RCC 7860 (cell line): ENCODE measurements at places on chromosomes 1 and 21.
A peak's percentile ranks its signal among the peaks of the same experiment; 100 is the strongest.

- DNase-seq = no peak
Observed at GRCh38 chr1:47675047-47675675, 237.3 kb downstream of the FOXD2 start.

DNA sequence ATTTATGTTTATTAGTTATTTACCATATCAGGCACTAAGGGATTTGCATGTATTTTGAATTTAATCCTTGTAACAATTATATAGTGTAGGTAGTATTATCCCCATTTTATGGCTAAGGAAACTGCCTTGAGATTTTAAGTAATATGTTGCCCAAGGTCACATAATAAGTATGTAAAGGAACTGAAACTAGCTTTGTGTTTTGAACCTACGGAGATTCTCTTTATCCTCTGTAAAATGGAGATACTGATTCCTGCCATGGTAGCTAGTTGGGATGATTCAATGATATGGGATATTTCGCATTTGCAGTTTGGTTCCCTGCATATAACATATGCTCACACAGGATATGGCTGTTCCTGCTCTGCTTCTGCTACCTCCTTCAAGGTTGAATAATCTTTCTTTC, 144.3 kb downstream of the ST6GALNAC3 start:
- no peak for DNase-seq

DNA sequence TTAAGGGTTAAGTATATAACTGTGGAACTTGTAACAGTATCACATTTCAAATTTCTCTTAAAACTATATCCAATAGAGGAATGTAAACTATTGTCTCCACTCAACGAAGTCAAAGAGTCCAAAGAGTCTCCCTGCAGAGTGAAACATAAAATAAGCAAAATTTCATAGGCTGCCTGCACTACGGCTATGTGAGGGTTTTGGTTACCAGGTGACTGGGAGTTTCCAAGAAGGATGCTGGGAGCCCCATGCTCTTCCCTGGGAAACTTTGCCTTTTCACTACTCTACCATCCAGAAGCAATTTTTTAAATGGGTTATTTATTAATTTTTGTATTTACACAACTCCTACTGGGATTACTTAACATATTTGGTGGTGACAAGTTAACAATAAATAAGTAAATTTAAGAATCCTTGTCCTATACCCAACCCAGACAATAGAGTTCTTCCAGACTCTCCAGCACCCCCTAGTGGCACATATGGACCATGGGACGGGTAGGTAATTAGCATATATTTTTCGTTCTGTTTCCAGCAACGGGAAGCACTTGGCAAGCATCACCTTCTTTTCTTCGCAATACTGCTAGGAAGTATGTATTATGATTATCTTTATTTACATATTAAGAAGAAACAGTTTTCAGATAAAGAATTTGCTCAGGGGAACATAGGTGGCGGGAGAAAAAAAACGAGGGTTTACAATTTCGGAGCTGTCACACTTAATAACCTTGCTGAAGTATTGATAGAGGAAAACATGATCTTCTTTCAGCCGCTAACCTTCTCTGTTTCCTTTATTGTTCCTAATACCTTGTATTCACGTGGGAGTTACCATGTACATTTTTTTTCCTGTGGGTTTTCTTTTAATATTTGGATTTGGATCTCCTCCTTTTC, 3.5 kb downstream of the FMO2 start:
- DNase-seq = peak; percentile 39

- DNase-seq = no peak
Observed at GRCh38 chr1:33048426-33048825, 11.7 kb upstream of the AK2 start.

GRCh38 chr1:239717097-239717917, 330.9 kb downstream of the CHRM3 start:
- DNase-seq = no peak

- no peak for DNase-seq
Observed at GRCh38 chr1:112638110-112638428, 18.4 kb downstream of the CAPZA1 start.

DNA sequence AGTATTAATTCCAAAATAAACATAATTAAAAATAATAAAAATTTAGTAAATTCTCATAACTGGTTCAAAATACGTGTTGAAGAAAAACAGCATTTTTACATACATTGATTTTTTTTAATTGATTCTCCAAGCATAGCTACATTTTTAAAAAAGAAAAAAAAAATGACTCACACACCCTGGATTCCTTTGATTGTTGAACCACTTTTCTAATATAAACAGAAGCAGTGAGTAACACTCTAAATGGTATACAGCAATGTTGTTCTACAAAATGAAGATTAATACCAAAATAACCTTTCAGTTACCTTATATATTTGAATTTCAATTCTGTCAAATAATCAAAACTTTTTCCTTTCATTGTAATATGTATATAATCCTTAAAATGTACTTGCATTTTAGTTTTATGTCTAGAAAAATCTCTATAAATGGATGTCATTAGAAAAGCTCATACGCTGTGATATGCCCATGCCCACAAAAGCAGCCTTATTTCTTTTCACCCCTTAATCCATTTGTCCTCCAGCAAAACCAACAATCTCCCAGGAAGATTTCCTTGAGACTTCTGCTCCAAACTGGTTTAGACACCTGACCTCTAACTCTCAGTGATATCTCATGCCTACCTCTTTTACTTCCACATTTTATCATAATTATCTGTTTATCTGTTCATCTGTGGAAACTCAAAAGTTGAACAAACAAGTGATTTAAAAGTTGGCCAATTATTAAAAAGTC, 246.4 kb upstream of the NR5A2 start:
- no peak for DNase-seq

DNA sequence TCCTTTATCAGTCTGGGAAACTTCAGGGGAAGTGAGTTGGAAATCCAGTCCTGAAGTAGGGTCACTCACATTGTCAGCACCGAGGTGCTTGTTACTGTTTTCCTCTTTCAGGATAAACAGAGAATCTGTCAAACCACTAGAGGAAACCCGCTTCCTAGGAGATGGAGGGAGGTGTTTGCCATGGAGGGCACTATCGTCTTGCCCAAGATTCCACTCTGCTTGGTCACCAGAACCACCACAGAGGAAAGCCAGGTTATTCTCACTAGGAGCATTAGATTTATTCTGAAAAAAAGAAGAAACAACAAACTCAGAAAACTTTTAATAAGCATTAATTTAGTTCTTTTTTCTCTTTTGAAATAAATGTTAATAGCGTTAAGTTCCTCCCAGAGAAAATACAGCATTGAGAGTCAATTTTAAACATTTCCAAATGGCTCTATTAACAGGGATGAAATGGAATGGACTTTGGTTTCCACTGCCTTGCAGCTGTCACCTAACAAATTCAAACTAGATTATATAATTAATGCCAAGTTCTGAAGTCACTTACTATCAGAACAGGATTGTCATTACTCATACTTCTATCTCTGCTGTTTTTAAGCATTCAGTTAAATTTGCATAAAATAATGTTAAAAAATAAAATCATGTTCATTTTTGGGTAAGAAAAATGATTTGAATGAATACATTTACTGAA, 242.8 kb downstream of the CRB1 start:
- no peak for DNase-seq

DNA sequence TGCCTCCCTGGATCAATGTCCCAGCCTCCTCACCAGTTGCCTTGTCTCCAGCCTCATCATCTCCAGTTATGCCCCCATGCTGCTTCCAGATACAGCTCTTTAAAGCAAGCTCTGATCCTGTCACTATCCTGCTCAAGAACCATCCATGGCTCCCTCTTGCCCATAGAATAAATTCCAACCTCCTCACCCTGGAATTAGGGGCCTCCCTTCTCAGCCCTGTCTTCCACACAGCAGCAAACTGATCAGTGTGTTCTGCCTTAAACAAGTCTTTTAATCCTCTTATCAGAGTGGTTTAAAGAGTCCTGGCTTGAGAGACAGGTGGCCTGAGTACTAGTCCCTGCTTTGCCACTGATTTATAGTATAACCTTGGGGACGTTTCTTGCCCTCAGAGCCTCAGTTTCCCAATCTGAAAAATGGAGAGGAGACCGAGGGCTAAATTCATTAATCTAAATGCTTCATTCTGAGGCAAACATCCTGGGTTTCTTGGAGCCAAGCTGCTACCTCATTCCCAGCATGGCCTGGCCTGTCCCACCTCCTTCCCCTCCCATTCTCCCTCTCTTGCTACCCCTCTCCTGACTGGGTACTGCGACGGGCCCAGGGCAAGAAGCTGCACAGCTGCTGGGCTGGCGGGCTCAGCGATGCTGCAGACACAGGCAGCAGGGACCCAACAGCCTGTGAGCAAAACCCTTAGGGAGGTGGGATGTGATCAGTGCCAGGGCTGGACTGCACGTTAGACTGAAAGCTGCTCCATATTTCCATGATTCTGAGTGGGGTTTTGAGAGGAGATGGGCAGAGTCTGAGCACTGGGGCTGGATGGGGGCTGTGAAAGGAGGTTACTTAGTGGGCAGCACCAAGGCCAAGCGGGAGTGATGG, 221.4 kb downstream of the PTPRU start:
- DNase-seq = no peak

DNA sequence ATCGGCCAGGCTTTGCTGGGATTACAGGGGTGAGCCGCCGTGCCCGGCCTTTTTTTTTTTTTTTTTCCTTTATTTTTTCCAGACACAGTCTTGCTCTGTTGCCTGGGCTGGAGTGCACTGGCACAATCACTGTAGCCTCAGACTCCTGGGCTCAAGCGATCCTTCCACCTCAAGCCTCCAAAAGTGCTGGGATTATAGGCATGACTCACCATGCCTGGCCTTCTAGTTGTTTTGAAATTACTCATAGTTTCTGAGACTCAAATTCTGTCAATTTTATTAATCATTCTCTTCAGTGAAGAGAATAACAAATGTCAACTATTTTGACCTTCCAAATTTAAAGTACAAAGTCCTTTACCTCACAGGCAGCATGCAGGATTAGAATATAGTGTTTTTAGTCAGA, 374.5 kb downstream of the PLA2G4A start:
- peak; percentile 59 for DNase-seq

DNA sequence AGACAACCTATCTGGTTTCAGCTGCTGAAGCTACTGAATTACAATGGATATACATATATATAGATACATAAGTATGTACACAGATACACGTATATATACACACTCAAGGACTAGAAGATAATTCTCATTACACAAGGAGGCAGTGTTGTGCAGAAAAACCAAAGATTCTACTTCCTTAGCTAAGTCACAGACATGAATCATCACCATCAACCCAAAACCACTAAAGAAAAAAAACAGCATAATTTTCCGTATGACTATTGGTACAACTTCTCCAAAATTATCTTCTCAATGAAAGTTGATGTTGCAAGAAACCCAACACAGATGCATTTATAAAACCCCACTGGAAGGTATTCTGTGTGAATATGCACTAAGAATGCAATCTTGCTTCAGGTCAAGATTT, 36.8 kb upstream of the RPF1 start:
- DNase-seq = peak; percentile 75

GRCh38 chr1:209527993-209528717, 55.4 kb upstream of the CAMK1G start:
- DNase-seq = peak; percentile 98

DNA sequence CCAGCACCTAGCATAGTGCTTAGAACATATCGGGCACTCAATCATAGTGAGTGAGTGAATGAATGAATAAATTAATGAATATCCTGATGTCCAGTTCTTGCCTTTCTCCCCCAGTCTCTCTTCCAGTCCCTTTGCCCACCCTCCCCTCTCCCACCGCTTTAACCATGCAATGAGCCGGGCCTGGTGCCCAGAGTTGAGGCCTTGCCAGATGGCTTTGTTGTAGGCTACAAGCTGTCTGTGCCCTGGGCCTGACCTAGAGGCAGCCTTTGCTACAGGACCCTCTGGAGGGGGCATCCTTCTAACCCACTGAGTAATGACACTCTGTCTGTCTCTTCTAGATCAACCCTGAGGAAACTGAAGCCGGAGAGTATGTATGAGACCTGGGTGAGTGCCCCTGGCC, 6.9 kb downstream of the CASQ1 start:
- no peak for DNase-seq

GRCh38 chr1:3393024-3393986, 61.2 kb upstream of the ARHGEF16 start:
- DNase-seq = no peak

DNA sequence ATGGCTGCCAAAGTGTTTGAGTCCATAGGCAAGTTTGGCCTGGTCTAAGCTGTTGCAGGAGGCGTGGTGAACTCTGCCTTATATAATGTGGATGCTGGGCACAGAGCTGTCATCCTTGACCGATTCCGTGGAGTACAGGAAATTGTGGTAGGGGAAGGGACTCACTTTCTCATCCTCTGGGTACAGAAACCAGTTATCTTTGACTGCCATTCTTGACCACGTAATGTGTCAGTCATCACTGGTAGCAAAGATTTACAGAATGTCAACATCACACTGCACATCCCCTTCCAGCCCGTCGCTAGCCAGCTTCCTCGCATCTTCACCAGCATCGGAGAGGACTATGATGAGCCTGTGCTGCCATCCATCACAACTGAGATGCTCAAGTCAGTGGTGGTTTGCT, 215.8 kb upstream of the JUN start:
- peak; percentile 95 for DNase-seq

DNA sequence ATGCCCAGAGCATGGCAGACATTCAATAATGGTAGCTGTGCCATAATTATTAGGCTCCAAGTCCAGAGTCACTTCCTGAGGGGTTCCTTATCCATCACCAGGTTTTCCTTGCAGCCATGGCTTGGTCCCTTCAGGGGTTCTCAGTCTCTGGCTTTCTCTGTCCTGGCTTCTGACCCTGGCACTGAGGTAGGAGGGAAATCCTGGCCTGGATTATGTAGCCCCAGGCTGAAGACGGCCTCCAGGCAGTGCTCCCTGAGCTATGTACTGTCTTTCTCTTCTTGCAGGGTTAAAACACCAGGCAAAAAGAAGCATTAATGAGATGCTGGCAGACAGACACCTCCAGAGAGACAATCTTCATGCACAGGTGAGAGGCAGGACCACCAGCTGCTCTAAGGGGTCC, 9.5 kb upstream of the PADI3 start:
- peak; percentile 84 for DNase-seq

- DNase-seq = no peak
Observed at GRCh38 chr21:37561506-37561905, 194.9 kb downstream of the DYRK1A start.

GRCh38 chr1:103788377-103788776, 38.7 kb downstream of the AMY1C start:
- DNase-seq = no peak
